GM23248 (cell line): ENCODE measurements at places on chromosomes 1 and 21.

- no peak for DNase-seq
Measured at GRCh38 chr1:179745743-179746142, 2.7 kb downstream of the FAM163A start.

- no peak for DNase-seq
Measured at GRCh38 chr1:163585796-163586195, 264.0 kb downstream of the NUF2 start.

DNA sequence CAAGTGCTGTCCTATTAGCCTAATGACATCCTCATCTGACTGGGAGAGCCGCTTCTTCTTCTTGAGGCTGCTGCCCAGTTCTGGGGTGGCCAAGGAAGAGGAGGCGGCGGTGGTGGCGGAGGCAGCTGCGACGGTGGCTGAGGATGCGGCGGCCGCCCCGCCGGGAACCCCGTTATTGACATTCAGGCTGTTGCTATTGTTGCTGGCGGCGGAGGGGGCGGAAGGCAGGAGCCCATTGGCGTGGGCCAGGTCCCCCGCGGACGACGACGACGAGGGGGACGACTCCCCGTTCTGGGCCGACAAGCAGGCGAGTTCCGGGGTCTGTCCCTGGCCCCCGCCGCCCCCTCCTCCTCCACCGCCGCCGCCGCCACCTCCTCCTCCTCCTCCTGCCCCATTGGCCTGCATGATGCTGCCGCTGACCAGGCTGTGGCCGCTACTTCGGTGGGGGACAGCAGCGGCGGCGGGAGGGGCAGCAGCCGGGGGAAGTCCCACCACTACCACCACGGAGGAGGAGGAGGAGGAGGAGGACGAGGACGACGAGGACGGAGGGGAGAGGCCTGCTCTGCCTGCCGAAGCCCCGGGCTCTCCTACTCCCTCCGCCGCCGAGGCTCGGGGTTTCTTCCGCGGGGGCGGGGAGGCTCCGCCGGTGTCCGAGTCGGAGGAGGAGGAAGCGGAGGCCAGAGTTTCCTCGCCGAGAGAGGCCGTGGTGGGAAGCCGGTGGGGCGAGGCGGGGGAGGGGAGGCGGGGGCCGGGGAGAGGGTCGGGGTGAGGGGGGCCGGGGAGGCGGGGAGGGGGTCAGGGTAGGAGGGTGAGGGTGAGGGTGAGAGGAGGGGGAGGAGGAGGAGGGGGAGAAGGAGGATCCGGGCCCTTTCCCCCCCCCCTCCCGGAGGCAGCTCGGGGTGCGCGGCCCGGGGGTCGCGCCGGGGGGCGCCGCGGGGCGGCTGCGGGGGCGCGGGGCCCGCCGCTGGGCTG, 610 bp downstream of the WDR26 start:
- peak; percentile 58 for DNase-seq

- DNase-seq, result peak; percentile 55
Measured at GRCh38 chr1:162709870-162710269, 77.6 kb downstream of the DDR2 start.

- DNase-seq, result no peak
Measured at GRCh38 chr1:26686795-26687194, 9.0 kb upstream of the ARID1A start.

DNA sequence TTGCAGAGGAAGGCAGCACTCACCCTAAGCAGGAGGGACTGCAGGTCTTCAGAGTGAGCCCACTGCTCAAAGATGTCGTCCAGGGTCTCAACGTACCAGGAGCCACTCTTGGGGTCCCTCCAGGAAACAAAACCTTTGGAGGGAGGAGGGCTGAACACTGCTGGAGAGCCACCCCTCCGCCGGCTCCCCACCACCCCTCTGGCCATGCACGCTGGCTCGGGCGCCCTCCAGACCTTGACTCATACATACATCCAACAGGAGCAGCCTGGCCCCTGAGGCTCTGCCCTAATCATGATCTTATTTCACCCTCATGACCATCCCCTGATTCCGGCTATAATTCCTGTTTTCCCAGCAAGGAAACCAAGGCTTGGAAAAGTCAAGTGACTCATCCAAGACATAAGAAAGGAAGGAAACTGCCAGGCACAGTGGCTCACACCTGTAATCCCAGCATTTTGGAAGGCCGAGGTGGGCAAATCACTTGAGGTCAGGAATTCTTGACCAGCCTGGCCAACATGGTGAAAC, 18.0 kb downstream of the CELA2B start:
- DNase-seq, result no peak
